ENCODE measurements at places on chromosomes 5 and 9. TPM values are rescaled to one million over a fixed set of nuclear protein-coding genes. Genes with fewer than 3 reads are reported as not detected.

GRCh38 chr9:120545701-120546550 lies 34.0 kb downstream of the CDK5RAP2 start:
- DNase-seq = no peak
- no peak overlapping the region for H3K4me3 ChIP-seq
- no peak overlapping the region for H3K27ac ChIP-seq

DNA sequence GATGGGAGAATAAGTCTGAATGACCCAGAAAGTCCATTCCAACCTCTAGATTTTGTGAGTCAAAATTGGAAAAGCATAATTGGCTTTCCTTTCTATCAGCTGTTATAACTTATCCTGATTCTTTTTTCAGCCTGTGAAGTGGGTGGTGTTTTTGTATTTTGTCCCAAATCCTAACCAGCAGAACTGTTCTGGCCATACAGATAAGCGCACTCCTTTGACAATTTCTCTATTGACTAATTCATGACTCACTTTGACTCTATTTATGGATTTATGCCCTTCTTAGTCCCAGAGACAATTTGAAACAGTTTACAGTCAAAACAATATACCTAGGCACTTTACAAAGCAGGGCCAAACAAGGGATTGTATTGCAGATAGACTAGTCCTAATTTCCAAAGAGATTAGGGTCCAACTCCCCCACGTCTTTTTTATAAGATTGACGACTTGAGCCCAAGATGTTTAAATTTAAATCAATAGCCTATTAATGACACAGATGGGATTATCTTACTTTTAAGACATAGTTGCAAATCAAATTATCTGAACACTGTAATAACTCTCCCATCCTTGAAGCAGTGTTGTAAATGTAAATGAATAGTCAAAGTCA lies 301.7 kb upstream of the SEMA6A start:
- H3K36me3 ChIP-seq = no peaks in the 10 kb centered on the region
- no peak overlapping the region for H3K4me3 ChIP-seq
- no peak for DNase-seq
- H3K27ac ChIP-seq = no peak overlapping the region
- H3K4me1 ChIP-seq = no peaks in the 10 kb centered on the region
- no peaks in the 10 kb centered on the region for H3K27me3 ChIP-seq

DNA sequence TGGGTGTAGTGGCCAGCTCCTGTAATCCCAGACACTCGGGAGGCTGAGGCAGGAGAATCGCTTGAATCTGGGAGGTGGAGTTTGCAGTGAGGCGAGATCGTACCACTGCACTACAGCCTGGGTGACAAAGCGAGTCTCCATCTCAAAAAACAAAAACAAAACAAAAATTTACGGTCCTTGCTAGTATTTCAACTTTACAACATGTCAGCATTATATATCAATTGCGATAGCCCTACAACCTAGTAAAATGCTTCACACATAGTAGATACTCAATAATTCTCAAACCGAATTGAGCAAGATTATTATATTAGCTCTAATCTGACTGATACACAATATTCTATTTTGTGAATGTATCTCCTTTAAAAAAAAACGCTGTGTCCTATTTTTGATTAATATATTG lies 1411.0 kb upstream of the WWC1 start:
- DNase-seq = no peak
- no peak overlapping the region for H3K4me3 ChIP-seq
- H3K36me3 ChIP-seq = no peaks in the 10 kb centered on the region
- H3K27me3 ChIP-seq = no peaks in the 10 kb centered on the region
- H3K4me1 ChIP-seq = no peaks in the 10 kb centered on the region

DNA sequence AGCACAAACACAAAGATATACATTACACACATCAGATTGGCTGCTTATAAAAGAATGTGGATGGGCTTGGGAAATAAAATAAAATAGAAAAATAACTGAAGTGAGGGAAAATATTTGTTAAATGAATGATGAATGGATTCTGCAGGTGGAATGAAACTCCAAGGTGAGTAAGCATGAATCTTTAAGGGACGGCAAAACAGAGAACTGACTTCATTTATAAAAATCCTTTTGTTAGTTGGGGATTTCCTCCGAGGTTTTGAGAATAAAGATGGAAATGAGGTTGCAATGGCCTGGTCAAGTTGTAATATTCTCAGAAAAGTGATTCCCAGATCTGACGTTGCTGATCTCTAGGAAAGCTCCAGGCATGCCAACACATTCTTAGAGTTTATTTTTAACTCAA lies 20.9 kb upstream of the SEMA6A start:
- no peak overlapping the region for H3K27ac ChIP-seq
- no peaks in the 10 kb centered on the region for H3K4me1 ChIP-seq
- H3K36me3 ChIP-seq = no peaks in the 10 kb centered on the region
- H3K27me3 ChIP-seq = no peaks in the 10 kb centered on the region
- no peak overlapping the region for H3K4me3 ChIP-seq
- no peak for DNase-seq

- H3K36me3 ChIP-seq = no peaks in the 10 kb centered on the region
- no peak overlapping the region for H3K4me3 ChIP-seq
- no peak for DNase-seq
- no peaks in the 10 kb centered on the region for H3K4me1 ChIP-seq
Measured at GRCh38 chr5:123800640-123801039, 288.7 kb downstream of the CSNK1G3 start.

GRCh38 chr5:6861036-6861435 lies 147.8 kb downstream of the TENT4A start:
- no peak overlapping the region for H3K4me3 ChIP-seq
- no peaks in the 10 kb centered on the region for H3K27me3 ChIP-seq
- H3K4me1 ChIP-seq = no peaks in the 10 kb centered on the region
- H3K36me3 ChIP-seq = no peaks in the 10 kb centered on the region

DNA sequence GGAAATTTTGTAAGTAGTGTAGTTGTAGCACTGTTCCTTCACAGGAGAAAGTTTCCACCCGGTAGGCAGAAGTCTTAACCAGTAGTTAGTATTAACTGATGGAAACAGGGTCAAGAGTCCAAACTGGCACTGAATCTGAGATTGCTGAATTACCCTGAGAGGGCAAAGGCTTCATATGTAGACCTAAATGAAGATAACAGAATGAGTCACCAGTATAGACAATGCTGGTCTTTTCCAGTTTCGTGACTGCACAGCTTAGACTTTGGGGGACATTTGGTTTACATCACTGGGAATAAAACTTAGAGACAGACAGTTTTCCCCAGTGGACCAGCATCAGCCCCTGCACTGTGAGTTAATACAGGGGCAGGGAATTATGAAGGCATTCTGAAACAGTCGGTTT lies 60.5 kb downstream of the PCSK5 start:
- H3K27ac ChIP-seq = no peak overlapping the region
- no peaks in the 10 kb centered on the region for H3K27me3 ChIP-seq
- H3K36me3 ChIP-seq = no peaks in the 10 kb centered on the region
- no peak for DNase-seq
- no peaks in the 10 kb centered on the region for H3K4me1 ChIP-seq

- no peak overlapping the region for H3K27ac ChIP-seq
- no peaks in the 10 kb centered on the region for H3K4me1 ChIP-seq
- DNase-seq = no peak
- H3K4me3 ChIP-seq = no peak overlapping the region
- H3K36me3 ChIP-seq = no peaks in the 10 kb centered on the region
- no peaks in the 10 kb centered on the region for H3K27me3 ChIP-seq
Measured at GRCh38 chr9:17824191-17824590, 245.3 kb downstream of the SH3GL2 start.

Gene PCDH1
- total RNA-seq = 0.53 TPM

DNA sequence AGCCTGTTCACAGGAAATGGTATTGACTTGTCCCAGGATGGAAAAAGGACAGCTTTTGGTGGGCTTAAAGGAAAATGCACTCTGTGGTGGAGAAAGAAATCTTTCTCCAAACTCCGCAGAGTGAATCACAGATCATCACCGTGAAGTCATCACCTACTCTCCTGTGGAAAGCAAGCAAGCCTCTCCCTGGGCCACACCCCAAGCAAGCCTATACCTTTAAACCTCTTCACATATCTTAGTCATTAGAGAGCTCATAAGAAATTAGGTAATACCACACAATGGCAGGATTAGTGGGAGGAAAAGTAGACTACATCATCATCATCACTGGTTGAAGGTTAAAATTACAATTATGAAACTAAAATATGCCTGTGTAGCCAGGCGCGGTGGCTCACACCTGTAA lies 23.2 kb downstream of the TLE1 start:
- no peak for DNase-seq
- H3K27ac ChIP-seq = no peak overlapping the region
- H3K27me3 ChIP-seq = no peaks in the 10 kb centered on the region
- no peak overlapping the region for H3K4me3 ChIP-seq

Gene SLC4A9
- total RNA-seq = 0.18 TPM

DNA sequence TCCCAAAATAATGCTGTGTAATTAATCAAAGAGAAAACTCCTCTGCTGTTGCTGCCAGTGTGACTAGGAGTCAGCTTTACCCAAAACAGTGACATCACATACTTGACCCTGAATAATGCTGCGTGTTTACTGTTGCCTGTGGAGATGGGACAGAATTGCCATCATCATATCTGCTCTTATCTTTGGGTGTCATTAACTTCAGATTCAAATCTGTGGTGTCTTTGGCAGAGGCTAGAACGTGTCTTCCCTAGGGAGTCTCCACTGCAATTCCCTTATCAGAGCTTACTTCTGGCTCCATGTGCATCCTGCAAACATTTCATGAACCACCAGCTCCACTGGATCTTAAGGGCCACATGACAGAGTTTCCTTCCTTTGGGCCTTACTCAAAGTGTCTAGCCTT lies 88.9 kb upstream of the MRPS30 start:
- H3K27me3 ChIP-seq = no peaks in the 10 kb centered on the region
- no peak overlapping the region for H3K4me3 ChIP-seq
- no peak for DNase-seq
- H3K4me1 ChIP-seq = no peaks in the 10 kb centered on the region
- H3K27ac ChIP-seq = no peak overlapping the region

DNA sequence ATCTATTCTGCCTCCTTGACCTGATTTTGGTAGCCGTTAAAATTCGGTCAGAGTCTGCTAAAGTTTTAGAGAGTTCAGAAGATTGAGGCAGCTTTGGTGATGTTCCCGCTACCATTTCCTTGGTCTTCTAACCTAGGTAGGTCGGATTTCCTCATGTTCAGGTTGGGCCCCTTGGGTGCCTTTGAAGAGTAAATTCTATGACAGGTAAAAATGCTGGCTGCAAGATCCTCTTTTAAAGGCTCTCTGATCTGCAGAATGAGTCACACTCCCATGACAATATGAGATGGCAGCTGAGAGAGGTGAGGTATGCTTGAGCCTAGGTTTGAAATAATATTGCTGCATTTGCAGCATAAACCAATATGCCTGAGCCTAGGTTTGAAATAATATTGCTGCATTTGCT lies 198.9 kb downstream of the TSSK1B start:
- H3K4me3 ChIP-seq = no peak overlapping the region
- DNase-seq = no peak
- no peaks in the 10 kb centered on the region for H3K27me3 ChIP-seq

DNA sequence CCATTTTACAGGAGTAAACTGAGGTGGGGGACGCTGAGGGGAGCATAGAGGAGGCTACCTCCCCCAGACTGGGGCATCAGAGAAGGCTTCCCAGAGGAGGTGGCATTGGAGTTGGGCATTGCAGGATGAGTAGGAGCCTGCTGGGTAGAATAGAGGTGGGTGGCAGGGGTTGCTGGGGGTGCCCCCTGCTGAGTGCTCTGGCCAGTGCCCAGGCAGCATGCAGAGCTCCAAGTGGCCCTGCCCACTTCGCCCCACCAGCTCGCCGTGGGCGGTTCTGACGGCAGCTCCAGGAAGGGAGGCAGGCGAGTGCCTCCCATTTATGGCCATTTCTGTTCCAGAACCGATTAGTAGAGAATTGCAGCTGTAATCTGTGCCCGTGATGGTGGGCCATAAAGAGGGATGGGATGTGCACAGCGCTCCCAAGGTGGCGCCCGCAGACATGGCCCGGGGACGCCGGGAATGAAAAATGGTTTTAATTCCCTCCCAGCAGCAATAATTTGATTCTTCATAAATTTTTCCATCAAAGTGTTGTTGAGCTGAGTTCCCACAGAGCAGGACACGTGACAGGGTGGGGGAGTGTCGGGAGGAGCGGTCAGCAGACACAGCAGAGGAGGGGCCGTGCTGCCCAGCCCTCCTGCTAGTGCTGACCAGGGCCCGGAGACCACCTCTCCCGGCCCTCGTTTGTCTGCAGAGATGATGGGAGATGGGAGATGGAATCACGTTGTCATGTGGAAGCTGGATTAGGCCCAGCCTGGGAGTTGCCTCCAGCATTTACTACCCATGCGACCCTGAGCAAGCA lies 75.5 kb downstream of the LMX1B start:
- no peak for DNase-seq
- no peak overlapping the region for H3K27ac ChIP-seq
- no peaks in the 10 kb centered on the region for H3K27me3 ChIP-seq
- H3K4me3 ChIP-seq = no peak overlapping the region
- H3K36me3 ChIP-seq = no peaks in the 10 kb centered on the region
- H3K4me1 ChIP-seq = no peaks in the 10 kb centered on the region

DNA sequence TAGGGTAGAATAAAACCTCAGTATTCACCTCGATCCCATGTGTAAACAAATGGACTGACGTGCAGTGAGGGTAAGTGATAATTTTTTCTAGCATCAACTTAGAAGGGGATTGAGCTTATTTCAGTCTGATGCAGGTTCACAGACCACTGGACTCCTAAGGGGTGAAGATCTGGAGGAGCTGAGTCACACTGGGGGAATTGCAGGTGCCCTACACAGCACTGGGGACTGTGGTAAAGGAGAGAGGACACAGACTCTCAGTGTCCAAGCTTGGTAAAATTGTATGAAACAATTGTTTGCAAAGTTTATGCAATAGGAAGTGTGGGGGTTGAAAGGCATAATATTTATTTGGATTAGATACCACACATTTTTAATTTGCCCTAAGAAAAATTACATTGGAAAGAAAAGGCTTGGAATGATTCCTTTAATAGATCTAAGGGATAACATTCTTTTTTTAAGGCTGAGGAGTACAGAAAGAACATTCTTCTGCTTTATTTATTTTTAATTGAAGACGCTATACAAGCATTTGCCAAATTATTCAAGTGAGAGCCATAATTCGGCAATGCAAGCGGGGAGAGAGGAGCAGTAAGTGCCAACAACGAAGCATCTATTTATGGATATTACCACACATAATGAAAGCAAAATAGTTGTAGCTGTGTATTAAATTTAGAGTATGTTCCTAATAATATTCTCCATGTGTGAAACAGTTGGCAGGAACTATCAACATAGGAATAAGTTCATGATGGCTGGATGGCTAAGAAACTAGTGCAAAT lies 766.9 kb upstream of the ADAMTS16 start:
- no peak overlapping the region for H3K4me3 ChIP-seq
- no peak overlapping the region for H3K27ac ChIP-seq
- H3K4me1 ChIP-seq = no peaks in the 10 kb centered on the region
- H3K36me3 ChIP-seq = no peaks in the 10 kb centered on the region

Gene PPIC
- total RNA-seq = not detected

Gene CTNNAL1
- total RNA-seq = 9.5 TPM

Gene FABP6
- not detected for total RNA-seq

DNA sequence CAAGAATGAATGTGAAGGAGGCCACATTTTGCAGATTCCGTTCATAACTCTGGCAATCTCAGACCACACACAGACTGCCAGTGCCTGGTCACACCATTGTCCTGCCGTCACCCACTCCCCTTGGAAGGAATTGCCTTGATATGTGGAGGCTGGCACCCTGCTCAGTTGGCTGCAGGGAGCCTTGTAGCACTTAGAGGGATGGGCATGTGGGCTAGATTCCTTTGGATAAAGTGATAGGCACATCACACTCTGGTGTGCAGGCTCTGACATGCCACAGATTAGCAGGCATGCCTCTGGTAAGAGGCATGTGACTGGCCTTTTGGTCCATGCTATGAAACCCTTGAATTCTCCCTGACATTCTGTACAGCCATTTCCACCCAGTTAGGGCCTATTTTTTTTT lies 254.6 kb upstream of the PIK3R1 start:
- no peak overlapping the region for H3K4me3 ChIP-seq
- H3K4me1 ChIP-seq = no peaks in the 10 kb centered on the region
- no peaks in the 10 kb centered on the region for H3K36me3 ChIP-seq
- no peak for DNase-seq
- H3K27ac ChIP-seq = no peak overlapping the region

Data from naive thymus-derived CD4-positive, alpha-beta T cell (primary cell).